ENCODE measurements at places on chromosomes 7 and 10.

- no peak for DNase-seq
These were observed 19.1 kb downstream of the MAD1L1 start for GRCh38 chr7:2213551-2214215.

GRCh38 chr10:16941870-16942269 is 124.6 kb upstream of the RSU1 start:
- DNase-seq: peak; percentile 44

- DNase-seq: no peak
These were observed 130.9 kb upstream of the PRR15 start for GRCh38 chr7:29432721-29433120.

- no peak for DNase-seq
These were observed 212.1 kb downstream of the MLLT10 start for GRCh38 chr10:21746118-21746517.

GRCh38 chr7:11787534-11787933 is 44.5 kb downstream of the THSD7A start:
- no peak for DNase-seq

GRCh38 chr10:12081879-12082557 is 13.3 kb downstream of the DHTKD1 start:
- peak; percentile 23 for DNase-seq

- no peak for DNase-seq
These were observed 17.1 kb downstream of the PDSS1 start for GRCh38 chr10:26714415-26715136.

DNA sequence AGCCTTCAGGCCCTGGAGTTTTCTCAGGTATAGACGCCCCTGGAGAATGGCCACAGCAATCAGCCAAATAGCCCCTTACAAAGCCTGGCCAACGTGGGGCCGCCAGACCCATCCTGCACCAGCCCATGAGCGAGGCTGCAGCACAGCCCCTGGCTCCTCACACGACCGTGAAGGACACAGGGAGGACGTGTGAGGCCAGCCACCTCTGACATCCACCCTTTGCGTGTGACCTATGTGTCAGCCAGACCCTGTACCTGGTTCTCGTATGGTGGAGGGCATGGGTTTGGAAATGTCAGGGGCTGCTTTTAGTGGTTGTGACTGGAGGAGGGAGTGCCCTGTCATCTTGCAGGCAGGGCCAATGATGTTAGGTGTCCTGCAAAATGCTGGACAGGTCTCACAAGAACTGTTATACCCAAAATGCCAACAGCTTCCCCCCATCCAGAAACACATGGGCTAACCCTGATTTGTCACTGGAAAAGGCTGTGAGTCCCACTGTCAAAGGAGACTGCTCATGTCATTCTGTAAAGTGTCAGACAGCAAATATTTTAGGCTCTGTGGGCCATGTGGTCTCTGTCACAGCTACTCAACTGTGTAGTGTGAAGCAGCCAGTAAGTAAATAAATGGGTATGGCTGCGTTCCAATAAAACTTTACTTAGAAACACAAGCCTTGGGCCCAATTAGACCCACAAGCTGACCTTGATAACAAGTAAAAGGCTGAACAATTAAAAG is 30.0 kb downstream of the NOD1 start:
- no peak for DNase-seq

GRCh38 chr7:84813376-84813775 is 373.5 kb downstream of the SEMA3D start:
- DNase-seq: no peak

Measured in M059J (cell line).